Ascending aorta (tissue), 2 donors: ENCODE measurements at places on chromosomes 4 and X.

- no peak for DNase-seq
Observed at GRCh38 chrX:149949743-149950436, 11.6 kb upstream of the EOLA2 start.

DNA sequence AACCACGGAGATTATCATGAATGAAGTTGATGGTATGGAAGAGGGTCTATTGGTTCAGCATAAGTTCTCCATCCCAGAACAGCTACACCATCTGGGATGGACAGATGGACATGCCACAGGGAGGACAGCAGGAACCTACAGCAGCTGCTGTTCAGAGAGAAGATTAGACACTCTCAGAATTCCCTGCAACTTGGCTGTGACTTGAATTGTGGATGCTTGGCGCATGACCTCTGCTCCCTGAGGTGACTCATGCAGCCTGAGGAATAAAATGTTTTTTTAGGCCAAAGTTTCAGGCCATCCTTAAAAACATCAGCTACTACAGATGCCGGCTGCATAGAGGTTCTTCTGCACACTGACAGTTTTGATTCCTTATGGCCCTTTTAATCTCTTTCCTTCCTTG is 97.3 kb downstream of the RS1 start:
- DNase-seq: no peak

GRCh38 chr4:85740431-85740861 is 265.5 kb downstream of the ARHGAP24 start:
- no peak for DNase-seq

- DNase-seq: no peak
Observed at GRCh38 chrX:68842781-68843581, 14.2 kb downstream of the EFNB1 start.

DNA sequence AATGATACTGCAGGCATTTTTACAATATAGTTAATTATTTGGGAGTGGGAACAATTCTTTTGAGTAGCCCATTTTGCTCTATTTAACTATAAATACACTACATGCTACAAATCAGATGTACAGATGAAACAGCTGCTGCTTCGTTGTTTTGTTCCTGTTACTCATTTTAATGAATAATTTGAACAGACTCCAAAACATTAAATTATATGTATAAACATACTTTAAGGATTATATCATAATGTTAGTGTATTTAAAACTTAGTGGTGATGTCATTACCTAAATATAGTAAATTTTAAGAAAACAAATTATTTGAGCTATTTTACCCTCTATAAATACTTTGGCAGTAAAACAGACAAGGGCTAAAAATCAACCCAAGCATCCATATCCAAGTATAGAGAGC is 60.7 kb downstream of the GAB1 start:
- DNase-seq: no peak

DNA sequence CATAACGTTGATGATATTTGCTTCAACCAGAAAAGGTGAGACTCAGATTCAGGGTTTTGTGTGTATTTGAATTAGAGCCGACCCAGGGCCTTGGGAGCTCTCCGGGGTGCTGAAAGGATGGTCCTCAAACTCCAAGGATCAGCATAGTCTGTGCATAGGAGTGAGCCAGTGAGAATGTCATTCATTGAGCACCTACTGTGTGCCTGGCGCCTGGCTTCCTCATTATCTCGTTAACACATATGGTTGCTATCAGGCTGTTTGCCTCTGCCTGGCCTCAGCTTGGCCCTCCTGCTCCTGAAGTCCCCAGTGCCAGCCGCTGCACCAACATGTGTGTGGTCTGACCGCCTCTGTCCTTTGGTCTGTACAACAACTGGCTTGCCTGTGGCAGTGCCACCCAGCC is 25.1 kb upstream of the JAKMIP1 start:
- no peak for DNase-seq

GRCh38 chr4:81424816-81425755 is 46.6 kb downstream of the RASGEF1B start:
- no peak for DNase-seq
